ENCODE measurements at places on chromosomes 3 and 15.

GRCh38 chr3:86594838-86595237 is 396.1 kb downstream of the VGLL3 start:
- DNase-seq: no peak

DNA sequence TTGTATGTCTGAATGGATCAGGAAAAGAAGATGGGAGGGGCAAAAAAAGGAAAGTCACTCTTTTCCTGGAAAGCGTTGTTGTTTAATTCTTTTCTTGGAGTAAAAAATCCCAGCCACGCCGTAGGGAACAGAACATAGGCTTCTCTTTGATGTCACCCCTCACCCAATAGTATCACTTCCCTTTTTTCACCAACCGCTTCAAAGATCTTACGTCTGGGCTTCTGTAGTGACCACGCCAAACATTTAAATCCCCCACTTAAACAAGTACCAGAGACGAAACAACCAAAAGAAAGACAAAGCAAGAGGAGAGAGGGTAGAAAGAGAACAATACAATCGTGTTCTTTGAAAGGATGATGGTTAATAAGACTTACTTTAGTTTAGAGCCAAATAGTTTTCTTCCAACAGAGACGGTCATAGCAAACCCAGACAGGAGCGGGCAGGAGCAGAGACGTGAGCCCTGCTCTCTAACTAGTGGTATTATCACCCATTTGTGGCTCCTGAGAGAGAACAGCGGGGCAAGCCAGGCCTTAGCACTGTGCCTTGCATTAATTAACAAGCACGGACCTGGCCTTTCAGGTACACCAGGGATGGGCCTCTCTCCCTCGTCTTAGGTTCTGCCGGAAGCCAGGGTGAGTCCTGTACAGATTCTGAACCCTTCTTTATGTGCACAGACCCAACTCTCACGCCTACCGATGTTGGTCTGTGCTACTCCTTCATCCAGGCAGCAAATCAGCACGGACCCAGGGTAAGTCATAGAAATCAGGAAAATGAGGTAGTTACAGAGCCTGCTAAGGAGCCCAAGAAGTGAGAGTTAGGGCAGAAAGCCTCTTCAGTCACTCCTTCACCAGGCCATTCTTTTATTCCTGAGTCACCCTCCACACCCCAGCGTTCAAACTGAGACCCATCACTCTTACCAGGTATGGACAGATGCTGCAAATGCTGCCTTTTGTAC is 28.2 kb upstream of the BCL6 start:
- DNase-seq: no peak

DNA sequence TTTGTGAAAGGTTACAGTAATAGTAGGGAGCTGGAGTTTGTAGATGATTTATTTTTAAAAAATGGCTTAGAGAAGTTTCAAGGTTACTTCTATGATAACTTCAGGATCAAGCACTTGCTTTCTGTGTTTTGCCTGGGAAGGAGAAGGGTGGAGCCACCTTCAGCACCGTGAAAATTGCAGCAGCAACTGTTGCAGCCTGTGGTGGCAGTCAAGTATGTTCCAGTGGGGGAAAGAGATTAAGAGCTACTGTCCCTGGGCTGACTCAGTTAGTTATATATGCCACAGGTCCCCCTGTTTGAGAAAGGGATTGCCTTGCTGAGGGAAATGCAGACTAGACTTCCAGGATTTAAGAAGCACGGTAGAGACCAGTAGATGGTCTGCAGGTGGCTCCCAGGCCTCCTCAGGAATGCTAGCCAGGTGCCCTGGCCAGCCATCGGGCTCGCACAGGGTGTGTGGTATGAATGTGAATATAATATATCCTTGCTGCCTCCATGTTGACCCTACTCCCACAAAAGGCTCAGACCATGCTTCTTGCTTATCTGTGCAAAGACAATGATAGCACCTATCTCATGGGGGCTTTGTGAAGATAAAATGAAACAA is 389.5 kb downstream of the CACNA2D3 start:
- no peak for DNase-seq

- DNase-seq: no peak
These were observed 62.4 kb downstream of the COL8A1 start for GRCh38 chr3:99700631-99701268.

GRCh38 chr3:129622933-129623332 is 16.5 kb upstream of the PLXND1 start:
- DNase-seq: no peak

GRCh38 chr15:99732751-99733267 is 428 bp downstream of the LYSMD4 start:
- DNase-seq: no peak

DNA sequence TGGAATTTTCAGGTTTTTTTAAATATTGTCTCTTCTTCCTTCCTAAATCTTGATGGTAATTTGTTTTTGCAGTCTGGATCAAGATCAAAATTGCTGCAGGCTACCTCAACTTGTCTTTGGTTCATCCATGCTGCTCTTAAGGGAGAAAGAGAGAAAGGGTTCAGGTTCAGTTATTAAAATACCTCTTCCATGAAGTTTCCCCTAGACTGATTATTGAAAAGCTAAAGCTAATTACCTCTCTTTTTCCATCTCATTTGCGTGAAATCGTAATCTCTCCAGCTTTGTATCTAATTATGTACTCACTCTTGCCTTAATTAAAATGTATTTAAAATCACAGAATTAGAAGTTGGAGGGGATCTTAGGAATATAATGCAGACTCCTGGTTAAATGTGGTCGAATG is 52.7 kb downstream of the SLC28A2 start:
- DNase-seq: no peak

GRCh38 chr3:86234506-86235254 is 756.3 kb downstream of the VGLL3 start:
- DNase-seq: no peak

GRCh38 chr3:90184861-90185260 is 1077.4 kb downstream of the EPHA3 start:
- no peak for DNase-seq

GRCh38 chr3:168939651-168940238 is 723.8 kb downstream of the MECOM start:
- no peak for DNase-seq

- DNase-seq: no peak
These were observed 40.6 kb upstream of the FGF7 start for GRCh38 chr15:49382394-49382793.

DNA sequence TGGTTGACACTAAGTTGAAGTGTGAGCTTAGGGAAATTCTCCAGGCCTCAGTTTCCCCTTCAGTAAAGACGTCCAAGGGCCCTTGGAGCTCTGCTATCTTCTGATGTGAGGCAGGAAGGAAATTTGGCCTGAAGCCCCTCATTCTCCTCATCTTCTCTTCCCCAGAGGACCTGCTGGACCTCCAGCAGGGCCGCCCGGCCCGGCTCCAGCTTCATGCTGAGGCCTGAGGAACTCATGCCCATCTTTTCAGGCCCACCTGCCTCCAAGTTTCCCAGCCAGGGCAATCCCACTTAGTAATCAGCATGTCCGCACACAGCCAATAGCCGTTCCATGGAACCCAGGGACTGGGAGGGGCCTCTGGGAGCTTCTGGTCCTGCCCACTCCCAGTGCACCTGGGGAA is 4.0 kb downstream of the LRRC15 start:
- DNase-seq: no peak

- no peak for DNase-seq
These were observed 12.5 kb downstream of the TRIM59 start for GRCh38 chr3:160437083-160437455.

DNA sequence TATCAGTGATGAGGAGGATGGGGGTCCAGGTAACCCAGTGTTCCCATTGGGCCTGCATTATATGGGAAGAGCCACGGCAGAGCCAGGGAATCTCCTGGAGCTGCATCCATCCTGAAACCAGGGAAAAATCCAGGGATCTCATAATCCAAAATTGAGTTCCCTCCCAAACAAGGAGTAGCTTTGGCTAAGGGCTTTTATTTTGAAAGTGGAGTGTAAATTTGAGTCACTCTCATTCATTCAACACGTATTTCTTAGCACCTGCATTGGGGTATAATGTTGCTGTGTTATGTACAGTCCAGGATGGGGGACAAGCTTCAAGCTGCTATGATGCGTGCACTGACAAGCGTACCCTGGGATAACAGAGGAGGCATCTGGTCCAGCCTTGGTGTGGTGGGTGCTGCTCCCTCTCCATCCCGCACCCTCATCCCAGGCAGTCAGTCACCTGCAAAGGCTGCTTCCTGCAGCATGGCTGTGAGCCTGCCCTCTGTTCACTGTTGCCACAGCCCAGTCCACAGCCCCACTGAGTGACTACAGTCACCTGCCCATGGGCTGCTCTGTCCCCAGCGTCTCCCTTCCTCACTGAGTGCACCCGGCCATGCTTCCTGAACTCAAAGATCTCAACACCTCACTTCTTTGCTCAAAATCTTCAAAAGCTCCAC is 135.6 kb downstream of the OPA1 start:
- DNase-seq: no peak

DNA sequence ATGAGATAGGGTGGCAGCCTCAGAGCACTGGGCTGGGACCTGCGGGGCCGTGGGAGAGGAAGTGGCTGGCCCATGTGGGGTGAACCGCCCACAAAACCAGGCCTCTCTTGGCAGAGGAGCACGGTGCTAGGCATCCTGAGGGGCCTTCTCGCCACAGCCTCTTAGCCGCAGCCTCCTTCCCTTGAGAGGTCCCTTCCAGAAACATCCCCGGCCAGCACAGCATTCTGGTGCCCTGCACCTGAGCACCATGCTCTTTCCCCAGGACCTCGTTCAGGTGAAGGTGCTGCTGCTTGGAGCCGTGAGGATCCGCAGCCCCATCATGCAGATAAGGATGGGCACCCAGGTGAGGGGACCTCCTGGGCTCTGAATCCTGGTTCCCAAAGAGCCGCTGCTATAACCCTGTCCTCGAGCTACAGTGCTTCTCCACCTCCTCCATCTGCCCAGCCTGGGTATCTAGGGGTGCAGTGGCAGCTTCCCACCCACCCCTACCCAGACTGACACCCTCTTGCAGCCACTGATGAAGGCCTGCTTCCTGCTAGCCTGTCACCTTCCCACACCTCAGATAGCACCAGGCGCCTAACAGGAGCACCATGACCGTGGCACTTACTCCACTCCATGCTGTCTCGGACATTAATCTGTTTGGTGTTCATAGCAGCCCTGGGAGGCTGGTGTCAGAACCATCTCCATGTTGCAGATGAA is 11.2 kb upstream of the TXNRD3 start:
- no peak for DNase-seq

DNA sequence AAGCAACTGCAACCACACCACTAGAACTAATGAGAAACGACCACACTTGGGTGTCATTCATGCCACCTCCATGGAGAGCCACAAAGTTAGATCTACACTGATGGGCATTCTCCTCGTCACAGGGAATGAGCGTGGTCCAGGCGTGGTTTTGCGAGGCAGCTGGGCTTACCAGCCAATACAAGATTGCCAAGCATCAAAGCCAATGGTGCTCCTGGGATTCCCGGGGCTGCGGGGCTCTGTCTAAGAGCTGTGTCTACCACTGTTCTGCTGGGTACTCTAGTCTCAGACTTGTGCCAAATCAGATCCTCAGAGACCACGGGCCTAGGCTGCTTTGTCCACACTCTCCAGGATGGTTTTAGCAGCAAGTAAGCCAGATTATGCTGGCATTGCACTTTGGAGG is 43.8 kb downstream of the RAB6B start:
- DNase-seq: no peak

- no peak for DNase-seq
These were observed 231.1 kb downstream of the ADAMTS9 start for GRCh38 chr3:64456674-64457073.

- DNase-seq: peak; percentile 62
These were observed 359 bp downstream of the TPM1 start for GRCh38 chr15:63042877-63043334.

GRCh38 chr3:64890006-64890405 is 202.2 kb upstream of the ADAMTS9 start:
- DNase-seq: no peak

- no peak for DNase-seq
These were observed 1080.1 kb upstream of the ALCAM start for GRCh38 chr3:104286645-104287044.

- no peak for DNase-seq
These were observed 31.7 kb downstream of the BCL2L10 start for GRCh38 chr15:52080706-52081392.

- DNase-seq: no peak
These were observed 36.0 kb downstream of the NR1D2 start for GRCh38 chr3:23981136-23981535.

DNA sequence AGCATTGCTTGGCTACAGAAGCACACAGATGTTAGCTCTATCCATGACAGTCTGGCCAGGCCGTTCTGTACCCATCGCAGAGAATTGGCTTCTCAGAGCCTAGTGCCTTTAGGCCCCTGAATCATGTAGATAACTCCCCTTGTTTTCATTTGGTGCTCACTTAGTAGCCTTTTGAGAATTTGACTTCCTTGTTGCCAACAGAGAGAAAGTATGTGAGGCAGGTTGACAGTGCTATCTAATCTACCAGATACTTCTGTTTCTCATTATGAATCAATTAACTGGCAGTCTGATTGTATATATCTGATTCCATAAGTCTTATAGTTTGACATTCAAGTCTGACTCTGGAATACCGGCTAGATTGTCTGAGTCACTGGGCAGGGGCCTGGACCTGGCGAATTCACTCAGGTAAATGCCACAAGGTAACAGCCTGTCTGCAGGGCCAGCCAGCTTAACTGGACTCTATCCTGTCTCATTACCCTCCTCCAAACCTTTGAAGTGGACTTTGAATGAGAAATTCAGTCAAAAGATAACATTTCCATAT is 160.2 kb downstream of the GHSR start:
- no peak for DNase-seq

- no peak for DNase-seq
These were observed 268.8 kb downstream of the ZBTB20 start for GRCh38 chr3:114878114-114878839.

DNA sequence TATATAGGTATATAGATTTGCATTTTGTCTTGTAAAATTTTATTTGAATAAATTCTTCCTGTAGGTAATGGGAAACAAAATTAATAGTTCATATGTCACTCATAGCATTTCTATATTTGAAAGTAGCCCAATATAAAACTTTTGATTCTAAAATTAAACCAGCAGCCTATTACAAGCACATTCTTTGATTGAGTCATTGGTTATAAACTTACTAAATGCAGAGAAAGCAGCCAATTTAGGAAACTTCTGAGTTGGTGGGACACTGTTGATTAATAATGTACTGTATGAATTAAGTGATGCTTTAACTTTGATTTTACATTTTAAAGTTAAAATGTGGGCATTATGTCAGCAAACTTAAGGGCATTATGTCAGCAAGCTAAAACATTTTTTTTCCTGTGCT is 34.5 kb downstream of the NR1D2 start:
- no peak for DNase-seq

All from activated CD8-positive, alpha-beta memory T cell treated with anti-CD3 and anti-CD28 coated beads for 24 hours (primary cell).